Hypothalamus (tissue), 51 donors: ENCODE measurements at places on chromosomes 5 and 9.

- DNase-seq: no peak
Observed at GRCh38 chr9:104092875-104093600, 1.1 kb upstream of the SMC2 start.

DNA sequence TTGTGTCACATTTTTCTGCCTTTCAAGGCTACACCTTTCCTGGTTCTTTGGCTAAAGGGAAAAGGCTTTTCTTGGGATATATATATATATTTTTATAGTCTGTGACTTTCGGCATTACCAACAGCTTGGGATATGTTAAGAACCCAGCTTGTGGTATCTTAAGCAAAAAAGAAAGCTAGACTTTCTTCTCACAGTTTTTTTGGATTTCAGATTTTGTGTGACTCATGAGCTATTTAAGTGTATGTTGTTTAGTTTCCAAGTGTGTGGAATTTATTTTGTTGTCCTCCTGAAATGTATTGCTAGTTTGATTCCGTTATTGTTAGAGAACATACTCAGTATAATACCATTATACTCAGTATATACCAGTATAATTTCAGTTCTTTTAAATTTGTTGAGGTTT is 64.8 kb downstream of the ERCC6L2 start:
- DNase-seq: no peak

DNA sequence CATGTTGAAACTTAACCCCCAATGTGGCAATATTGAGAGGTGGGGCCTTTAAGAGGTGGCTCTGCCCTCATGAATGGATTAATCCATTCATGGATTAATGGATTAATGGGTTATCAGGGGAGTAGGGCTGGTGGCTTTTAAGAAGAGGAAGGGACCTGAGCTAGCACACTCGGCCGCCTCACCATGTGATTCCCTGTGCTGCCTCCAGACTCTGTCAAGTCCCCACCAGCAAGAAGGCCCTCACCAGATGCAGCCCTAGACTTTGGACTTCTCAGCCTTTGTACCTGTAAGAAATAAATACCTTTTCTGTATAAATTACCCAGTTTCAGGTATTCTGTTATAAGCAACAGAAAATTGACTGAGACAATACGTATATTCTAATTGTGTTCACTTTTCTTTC is 272.2 kb upstream of the DMRT1 start:
- DNase-seq: no peak

- DNase-seq: no peak
Observed at GRCh38 chr5:24591426-24591825, 53.4 kb downstream of the CDH10 start.

DNA sequence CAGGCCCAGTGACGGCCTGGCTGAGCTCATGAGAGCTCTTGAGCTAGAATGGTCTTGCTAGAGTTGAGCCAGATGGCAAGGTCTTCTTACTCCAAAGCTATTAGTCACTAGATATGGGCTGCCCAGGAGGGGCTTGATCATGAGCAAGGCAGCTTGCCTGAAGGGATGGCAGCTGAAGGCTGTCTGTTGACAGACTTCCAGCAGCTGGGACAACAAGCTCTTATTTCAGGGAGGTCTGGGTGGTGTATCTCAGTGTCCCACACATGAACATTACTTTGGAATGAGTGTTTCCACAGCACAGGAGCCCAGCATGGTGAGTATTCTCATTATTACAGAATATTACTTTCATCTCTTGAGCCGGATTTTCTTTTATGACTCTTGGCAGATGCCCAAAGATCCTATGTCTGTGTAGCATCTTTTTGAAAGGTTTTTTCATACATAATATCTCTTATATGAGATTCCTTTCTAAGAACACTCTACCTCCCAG is 414.1 kb downstream of the ARHGEF28 start:
- DNase-seq: no peak

DNA sequence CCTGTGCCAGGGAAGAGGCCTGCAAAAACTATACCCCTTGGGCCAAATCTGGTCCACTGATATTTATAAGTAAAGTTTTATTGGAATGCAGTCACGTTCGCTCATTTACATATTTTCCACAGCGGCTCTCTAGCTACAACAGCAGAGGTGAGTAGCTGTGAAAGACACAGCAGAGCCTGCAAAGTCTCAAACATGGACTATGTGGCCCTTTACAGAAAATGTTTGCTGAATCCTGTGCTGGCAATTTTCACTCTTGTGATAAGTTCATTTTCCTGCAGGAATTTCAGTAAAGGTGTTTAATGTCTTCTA is 70.1 kb downstream of the EPB41L4B start:
- DNase-seq: no peak

- no peak for DNase-seq
Observed at GRCh38 chr5:8693341-8693844, 824.4 kb downstream of the MTRR start.

DNA sequence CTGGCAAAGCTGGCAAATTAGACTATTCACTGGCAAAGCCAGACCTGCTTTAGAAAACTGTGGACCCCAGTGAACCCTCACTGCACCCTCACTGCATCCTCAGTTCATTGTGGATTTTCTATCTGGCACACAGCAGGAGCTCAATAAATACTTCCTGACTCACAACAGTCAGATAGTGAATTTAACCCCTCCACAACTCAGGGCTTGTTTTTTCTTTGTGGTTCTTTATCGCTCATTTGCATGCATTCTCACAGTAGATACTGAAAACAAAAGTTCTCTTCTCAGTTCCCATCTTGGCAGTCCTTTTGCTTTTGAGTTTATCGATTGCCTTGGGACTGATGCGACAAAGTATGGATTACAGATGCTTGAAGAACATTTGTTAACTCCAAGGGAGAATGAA is 99.8 kb downstream of the ACTL7B start:
- DNase-seq: no peak

DNA sequence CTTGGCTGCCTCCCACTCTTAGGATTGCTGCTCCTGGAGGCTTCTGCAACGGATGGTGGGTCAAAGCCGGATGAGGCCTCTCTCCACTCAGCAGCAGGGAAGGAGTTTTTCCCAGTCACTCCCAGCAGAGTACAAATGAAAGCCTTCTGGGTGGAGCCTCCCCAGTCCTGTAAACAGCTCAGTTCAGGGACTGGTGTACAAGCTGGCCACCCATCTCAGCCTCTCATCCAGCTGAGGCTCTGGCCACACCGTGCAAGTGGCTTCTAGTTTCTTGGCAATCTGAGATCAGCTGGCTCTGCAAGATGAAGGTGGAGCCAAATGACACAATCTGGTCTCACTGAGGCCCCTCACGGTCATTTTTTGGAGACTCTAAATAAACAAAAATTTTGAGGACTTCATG is 10.0 kb downstream of the GPX3 start:
- no peak for DNase-seq

GRCh38 chr9:123049589-123050222 is 16.2 kb downstream of the GPR21 start:
- no peak for DNase-seq

DNA sequence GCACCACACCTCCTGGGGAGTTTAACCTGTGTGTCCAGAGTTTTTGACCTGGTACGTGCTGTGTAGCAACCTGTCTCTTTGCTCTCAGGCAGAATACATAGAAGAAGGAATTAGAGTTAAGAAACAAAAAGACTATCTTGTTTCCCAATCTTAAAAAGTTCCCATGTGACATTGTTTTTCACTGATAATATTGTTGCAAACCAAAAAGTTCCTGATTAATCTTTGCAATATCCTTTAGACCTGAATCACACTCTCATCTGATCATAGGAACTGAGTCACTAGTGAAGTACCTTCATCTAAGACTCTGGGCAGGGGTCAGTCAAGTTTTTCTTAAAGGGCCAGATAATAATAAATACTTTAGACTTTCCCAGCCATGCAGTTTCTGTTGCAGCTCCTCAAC is 35.1 kb downstream of the BASP1 start:
- no peak for DNase-seq

- no peak for DNase-seq
Observed at GRCh38 chr5:68041293-68041692, 174.3 kb upstream of the PIK3R1 start.
